ENCODE measurements at places on chromosomes 4 and X.

DNA sequence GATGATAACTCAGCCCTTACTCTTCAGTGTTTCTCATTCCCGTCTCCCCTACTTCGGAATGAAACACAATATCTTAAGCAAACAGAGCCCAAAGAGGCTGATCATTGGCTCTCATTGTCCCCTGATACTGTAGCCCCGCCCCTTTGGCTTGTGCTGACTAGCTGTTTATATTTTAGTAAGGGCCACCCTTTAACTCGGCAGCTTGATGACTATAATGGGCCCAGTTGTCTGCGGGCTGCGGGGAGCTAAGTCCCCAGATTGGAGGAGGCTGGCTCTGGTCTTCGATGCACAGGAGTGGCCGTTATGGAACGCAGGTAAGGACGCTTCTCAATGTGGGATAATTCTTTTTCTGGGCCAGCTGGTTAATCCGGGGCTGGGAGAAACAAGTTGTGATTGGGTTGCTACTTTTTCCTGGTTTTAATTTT is at the start of gene TRIM2:
TSS of gene TRIM2 (plus strand) at position 197 of the 425 bp plus-strand sequence. CDS start at position 285, 88 bp downstream.
- peak; percentile 86 for DNase-seq

DNA sequence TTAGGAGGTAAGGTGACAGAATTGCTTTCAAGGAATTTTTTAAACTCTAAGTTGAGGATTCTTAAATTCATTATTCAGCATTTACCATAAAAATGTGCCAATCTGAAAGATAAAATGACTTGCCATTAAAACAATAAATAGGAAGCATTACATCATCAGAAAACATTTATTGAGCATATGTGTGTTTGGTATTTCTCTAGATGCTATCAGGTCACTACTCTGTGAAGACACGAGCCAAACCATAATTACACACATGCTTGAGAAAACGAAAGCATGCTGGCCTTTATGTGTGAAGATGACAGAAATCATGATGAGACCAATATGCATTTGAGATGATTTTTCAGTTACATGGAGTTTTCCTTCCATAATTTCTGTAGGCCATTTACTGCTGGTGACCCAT is 12.3 kb upstream of the IL21 start:
- DNase-seq: no peak

- DNase-seq: no peak
Observed at GRCh38 chrX:31604629-31605221, 532.9 kb upstream of the FTHL17 start.

- no peak for DNase-seq
Observed at GRCh38 chr4:99645638-99646037, 12.0 kb downstream of the C4orf54 start.

DNA sequence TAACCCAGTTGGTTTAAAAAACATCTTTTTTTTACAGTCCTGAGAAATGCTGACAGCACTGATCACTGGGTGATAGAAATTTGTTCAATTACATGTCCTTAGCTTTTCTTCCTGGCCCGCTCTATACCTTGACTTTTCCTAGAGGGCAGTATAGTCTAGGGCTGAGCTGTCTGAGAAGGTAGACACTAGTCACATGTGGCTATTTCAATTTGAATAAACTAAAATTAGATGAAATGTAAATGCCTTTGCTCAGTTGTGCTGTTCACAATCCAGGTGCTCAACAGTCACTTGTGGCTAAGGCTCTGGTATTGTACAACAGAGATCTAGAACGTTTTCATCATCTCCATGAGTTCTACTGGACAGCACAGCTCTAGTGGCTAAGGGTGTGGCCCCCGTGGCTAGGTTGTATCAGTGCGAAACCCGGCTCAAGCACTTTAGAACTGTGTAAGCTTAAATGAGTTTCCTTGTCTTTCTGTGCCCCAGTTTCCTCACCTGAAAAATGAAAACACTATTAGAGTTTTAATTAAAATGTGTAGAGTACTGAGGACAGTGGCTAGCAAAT is 111.6 kb upstream of the WDR17 start:
- DNase-seq: no peak

- no peak for DNase-seq
Observed at GRCh38 chr4:35539404-35540055, 704.8 kb downstream of the ARAP2 start.

- no peak for DNase-seq
Observed at GRCh38 chr4:54712206-54712605, 54.4 kb downstream of the KIT start.

GRCh38 chr4:41933997-41934503 is 1.2 kb upstream of the TMEM33 start:
- no peak for DNase-seq

- no peak for DNase-seq
Observed at GRCh38 chr4:109040441-109040840, 262.0 kb downstream of the COL25A1 start.

DNA sequence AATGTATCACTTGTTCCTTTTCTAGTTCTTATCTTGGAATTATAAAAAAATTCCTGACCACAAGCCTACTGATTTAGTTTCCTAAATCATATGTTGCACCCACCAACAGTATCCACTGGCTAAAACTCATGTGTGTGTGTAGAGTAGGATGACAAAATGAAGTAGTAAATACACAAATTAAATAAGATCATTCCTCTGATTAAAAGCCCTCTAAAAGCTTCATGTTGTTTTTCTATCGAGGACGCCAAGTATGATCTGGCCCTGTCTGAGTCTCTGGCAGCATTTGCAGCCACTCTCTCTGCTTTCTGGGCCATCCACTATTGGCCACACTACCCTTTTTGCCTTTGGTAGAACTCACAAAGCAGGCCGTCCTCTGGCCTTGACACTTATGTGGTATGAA is 183.4 kb downstream of the PACRGL start:
- no peak for DNase-seq

DNA sequence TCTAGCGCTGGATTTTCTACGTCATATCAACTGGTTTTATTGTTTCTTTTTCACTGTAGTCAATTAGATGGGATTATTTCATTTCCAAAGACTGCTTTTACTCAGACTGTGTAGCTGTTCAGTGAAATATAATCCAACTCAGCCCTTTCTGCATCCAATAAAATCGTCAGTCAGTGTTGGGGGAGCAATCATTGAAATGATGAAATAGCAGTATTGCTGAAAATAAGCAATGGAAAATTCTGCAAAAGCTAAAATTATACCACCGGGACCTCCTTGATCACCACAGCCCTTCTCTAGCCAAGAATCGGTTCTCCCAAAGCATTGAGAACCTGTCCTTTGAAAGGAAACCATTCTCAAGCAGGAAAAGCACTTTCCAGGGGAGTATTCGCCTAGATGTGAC is 243.1 kb upstream of the TENM3 start:
- DNase-seq: no peak

GRCh38 chrX:101785142-101785541 is 125.5 kb upstream of the ARMCX2 start:
- no peak for DNase-seq

DNA sequence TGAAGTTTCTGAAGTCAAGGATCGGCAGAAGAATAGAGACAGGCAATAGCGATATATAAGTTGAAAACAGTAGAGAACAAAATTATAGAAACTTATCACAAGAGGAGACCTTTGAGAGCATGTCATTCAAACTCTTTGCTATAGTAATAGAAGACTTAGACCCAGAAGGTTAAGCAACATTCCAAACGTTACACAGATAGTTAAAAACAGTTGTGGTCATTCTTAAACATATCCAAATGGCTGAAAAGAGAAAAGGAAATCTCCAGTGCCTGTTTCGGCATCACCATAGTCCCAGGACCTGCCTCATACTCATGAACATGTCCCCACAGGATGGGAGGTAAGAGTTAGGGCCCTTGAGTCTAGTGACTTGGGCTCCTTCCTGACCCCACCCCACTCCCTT is 258.1 kb upstream of the NOCT start:
- no peak for DNase-seq

- DNase-seq: no peak
Observed at GRCh38 chr4:183504930-183505610, at the start of gene ING2. TSS of gene ING2 (plus strand) at chr4:183505058. CDS start at chr4:183505196, 138 bp downstream.

DNA sequence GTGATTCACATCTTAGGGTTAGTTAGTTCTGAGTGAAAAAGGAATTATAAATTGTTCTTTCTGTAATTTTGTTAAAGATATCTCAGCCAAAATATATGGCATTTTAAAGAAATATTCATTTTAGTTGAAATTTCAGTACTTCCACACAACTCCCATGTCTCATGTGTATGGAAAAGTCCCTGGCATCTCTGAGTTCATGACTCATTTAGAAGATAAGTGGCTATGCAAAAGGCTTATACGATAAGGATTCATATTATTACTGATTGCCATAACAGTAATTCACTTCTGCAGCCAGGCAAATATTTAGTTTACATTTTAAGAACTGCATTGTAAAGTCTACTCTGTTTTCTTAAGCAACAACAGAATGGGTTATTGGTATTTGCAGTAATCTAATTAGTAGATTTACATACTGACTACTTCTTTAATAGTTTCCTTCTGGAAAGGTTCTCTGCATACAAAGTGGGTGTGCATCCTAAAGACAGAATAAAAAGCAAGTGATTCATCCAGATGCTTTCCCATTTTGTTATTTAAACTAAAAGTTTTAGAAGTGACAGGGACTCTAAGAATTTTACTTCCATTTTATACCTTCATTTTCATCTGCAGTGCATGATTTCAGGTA is 682.4 kb upstream of the PABPC4L start:
- DNase-seq: no peak

- no peak for DNase-seq
Observed at GRCh38 chr4:54779036-54779435, 121.3 kb downstream of the KIT start.

DNA sequence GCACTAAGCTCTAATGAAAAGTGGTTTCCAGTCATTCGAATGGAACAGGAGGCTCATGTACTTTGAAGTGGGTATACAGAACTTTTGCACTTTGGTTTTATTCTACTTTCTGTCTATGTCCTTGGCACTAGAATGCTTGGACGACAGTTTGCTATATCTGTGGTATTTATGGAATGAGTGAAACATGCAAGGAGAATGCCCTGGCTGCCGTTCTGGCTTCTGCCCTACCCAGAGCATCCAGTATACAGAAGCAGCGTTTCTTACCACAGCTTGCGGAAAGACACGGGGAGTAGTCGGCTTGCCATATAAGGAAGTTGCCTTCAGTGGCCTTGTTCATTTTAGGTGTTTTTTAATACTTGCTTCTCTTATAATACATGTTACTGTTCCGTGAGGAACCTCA is 98.0 kb downstream of the TBL1X start:
- no peak for DNase-seq

DNA sequence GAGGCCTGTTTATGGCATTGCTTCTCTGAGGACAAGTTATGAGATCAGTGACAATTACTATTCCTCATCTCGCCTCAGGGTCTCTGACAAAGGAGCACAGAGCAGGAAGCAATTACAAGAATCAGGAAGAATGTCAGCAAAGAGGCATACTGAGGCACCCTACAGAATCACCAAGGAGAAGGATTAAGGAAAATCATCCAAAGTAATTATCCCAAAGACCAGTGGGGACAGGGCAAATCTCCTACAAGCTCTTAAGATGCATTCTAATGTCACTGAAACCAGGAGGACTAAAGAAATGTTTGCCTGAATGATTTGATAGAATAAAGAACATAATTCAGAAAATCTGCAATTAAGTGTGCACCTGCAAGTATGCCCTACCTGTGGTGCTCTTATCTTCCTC is 206.2 kb downstream of the RCHY1 start:
- no peak for DNase-seq

DNA sequence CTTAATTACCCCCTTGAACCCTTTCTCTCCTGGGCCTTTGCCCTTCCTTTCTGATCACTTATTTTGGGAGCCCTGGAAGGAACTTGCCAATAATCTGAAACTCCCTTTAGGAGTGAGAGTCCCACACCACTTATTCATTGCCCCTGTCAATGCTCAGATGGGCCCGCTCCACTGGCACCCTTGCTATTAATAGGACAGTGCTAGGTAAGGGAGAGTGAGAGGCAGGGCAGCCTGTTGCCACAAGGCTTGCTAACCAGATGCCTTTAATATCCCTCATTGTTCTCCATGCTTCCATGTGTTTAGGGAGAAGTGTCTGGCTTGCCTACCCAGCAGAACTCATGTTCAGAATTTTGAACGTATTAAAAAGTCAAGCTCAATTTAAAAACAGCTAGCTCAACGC is 1.7 kb upstream of the NHS start:
- DNase-seq: no peak

- DNase-seq: no peak
Observed at GRCh38 chr4:5877392-5877791, 15.5 kb downstream of the CRMP1 start.

- peak; percentile 80 for DNase-seq
Observed at GRCh38 chrX:119410027-119410819, 11.1 kb downstream of the SLC25A43 start.

GRCh38 chr4:146176891-146177290 is 1.4 kb downstream of the LSM6 start:
- DNase-seq: no peak

DNA sequence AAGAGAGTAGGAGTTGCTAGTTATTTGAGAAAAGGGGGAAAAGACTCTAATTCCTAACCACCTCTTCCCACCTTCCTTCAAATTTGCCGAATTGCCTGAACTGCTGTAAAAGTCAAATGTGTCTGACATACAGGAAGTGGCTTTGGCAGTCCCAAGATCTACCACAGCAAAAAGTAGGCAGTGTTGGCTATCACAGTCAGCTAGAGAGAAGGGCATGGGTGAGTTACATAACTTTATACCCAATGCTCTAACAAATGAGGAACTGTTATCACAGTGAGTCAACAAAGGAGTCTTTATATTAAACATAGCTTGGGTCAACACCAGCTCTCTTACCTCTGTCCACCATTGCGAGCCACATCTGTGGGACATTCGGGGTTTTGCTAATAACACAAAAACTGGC is 2.4 kb upstream of the MBNL3 start:
- peak; percentile 22 for DNase-seq

- no peak for DNase-seq
Observed at GRCh38 chrX:97126020-97126419, 242.3 kb downstream of the RPA4 start.

DNA sequence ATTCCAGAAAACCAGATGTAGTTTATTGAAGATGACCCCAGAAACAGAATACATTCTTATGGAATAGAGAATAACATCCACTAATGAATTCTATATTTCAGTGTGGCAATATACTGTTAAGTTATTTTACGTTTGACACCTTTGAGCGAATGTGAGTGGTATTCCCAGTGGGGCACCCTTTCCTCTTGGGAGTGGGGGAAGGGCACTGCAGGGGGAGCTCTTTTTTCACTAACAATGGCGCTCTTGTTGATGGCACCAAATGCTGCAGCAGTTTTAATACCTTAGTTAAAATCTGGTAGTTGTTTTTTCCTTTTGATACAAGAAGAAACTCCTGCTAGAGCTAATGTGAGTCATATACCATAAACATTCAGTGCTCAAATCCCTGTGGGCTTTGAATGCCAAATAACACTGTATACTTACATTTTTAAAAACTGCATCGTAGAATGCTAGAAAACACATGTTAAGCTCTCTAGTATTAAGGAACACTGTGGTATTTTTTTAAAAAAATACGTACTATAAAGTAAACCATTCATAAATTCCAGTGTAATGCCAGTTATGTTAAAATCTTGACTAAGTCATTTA is 178.5 kb downstream of the DCHS2 start:
- no peak for DNase-seq

DNA sequence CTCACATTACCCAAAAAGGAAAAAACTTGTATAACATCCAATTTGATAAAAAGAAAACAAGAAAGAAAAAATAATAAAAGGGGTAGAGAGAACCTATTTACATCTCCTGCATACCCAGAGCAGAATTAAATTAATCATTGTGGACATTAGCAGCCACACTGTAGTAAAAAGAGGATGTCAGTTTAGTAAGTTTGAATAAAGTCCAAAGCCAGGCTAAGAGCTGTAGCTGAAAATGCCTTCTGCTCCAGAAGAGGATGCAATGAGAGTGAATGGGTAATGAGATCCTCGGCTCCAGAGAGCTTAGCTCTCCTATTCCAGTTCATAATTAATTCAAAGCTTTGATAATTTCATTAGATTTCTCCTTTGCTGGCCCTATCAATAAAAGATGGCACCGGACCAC is 78.2 kb downstream of the SLC10A7 start:
- no peak for DNase-seq

Measured in transverse colon (tissue), 4 donors.